ENCODE measurements at places on chromosomes 13 and 19. TPM values are rescaled to one million over a fixed set of nuclear protein-coding genes. Genes with fewer than 3 reads are reported as not detected.

DNA sequence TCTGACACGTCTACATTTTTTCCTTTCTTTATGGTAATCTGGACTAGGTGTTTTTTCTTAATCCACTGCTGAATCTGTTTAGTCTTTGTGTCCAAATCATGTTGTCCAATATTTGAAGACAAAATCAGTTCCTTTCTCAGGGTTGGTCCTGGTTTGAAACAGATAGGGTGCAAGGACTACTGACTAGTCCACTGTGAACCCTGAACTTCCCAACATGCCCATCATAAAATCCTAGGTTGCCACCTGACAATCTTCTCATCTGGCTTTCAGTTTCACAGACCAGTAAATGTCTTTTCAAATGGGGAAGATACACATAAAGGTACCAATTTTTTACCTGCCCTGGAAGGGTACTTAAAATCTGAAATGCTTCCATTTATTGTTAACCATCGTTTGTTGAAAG is 12.7 kb downstream of the GTF3A start:
- DNase-seq: no peak

Gene STOML3
- 2.7 TPM for total RNA-seq

DNA sequence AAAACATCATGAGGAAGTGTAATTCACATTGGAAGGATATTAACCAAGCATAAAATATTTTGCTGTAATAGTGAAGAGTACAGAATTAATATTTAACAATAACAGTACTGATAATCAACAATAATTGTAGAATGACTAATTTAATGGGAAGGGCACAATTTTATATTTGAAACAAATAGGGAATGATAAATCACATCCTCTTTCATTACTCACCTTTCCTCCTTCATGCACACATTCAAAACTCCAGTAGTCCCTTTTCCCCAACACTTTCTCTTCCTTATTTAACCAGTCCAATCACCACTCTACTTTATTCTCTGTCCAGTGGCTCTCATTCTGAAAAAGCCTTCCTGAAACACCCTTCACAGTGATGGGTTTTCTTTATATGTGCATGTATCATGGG is 110.8 kb upstream of the POSTN start:
- no peak for DNase-seq

DNA sequence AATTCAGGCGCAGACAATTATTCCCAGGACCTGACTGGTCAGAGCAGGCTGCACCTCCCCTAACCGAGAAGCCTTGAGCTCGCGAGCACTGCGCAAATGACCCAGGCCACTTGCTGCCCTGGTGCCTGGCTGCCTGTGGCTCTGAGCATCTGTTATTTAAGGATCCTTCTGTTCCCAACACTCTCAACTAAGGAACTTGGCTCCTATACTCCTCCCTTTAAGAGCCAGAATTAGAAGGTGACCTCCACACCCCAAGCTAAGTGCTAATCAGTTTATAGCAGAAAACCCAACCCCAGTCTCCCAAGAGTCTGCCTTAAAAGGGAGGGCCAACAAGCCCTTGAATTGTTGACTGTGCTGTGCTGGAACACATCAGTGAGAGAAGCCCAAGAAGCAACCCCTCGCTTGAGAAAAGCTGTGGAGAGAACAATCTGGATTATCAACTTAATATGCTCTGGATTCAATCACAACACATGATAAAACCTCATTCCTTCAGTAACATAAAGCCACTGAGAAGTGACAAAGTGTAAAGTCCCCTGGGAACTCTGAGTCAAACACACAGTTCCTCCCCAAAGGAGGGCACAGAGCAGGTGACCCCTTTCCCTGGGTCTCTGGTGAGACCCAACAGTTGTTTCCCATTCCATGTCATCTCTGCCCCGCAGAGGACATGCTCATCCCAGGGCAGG is 14.6 kb downstream of the AKAP8L start:
- DNase-seq: no peak

Gene OR7C1
- total RNA-seq: 0.18 TPM

- no peak for DNase-seq
Observed at GRCh38 chr13:65594298-65594781, 1635.8 kb downstream of the PCDH9 start.

GRCh38 chr13:51645154-51645650 is 60.9 kb downstream of the WDFY2 start:
- DNase-seq: no peak
